ENCODE measurements at places on chromosomes 1 and 21.

DNA sequence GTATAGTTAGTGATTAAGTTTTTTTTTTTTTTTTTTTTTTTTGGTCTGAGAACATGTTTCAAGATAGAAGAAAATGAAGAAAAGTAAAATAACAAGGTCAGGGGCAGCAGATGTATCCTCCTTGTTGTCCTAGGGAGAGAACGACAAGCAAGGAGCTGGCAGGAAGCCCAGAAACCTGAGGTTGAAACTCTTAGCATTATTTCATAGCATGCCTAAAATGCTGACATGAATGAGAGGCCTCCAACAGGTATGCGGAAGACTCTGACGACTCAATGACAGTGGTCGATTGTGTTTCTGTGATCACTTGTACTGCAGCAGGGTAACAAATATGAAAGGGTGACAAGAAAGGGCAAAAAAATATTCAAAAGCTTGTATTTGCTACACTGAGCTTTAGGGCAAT lies 415.9 kb downstream of the PLA2G4A start:
- no peak for DNase-seq

DNA sequence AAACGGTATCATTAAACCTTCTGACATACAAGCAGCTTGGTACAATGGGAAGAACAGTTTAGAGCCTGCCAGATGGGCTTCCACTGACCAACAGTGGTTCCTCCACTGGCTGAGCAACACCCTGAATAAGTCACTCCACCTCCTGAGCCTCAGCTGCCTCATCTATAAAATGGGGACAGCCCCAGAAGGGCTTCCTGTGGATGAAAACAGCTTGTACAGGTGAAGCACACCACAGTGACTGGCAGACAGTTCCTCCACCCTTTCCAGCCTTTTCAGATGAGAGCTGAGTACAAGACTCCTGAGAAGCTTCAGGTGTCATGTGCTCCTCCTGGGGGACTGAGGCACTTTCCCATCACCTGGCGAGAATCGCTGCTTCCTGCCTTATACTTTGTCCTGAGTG lies 2.1 kb downstream of the CAPZB start:
- DNase-seq: no peak

- no peak for DNase-seq
Observed at GRCh38 chr1:59391212-59392179, 94.6 kb downstream of the FGGY start.

- DNase-seq: no peak
Observed at GRCh38 chr1:221172841-221173240, 293.6 kb downstream of the HLX start.

GRCh38 chr1:213371847-213372619 lies 321.0 kb downstream of the RPS6KC1 start:
- DNase-seq: no peak

DNA sequence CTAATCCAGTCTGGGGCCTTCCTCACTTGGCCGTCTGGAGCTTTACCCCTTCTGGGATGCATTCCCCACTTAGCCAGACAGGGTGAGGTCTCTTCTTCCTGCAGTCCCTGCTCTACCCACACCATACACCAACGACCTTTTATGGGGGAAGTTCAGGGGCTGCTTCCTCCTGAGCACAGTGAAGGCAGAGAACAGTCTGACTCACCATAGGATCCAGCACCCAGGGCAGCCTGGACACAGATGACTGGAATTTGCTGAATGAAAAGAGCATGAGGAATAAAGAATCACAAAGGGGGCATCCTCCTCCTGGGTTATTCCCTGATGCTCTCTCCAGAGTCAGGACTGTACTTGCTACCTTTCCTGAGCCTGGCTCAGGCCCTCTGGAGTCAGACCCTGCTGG lies 4.6 kb upstream of the FOXE3 start:
- DNase-seq: no peak

DNA sequence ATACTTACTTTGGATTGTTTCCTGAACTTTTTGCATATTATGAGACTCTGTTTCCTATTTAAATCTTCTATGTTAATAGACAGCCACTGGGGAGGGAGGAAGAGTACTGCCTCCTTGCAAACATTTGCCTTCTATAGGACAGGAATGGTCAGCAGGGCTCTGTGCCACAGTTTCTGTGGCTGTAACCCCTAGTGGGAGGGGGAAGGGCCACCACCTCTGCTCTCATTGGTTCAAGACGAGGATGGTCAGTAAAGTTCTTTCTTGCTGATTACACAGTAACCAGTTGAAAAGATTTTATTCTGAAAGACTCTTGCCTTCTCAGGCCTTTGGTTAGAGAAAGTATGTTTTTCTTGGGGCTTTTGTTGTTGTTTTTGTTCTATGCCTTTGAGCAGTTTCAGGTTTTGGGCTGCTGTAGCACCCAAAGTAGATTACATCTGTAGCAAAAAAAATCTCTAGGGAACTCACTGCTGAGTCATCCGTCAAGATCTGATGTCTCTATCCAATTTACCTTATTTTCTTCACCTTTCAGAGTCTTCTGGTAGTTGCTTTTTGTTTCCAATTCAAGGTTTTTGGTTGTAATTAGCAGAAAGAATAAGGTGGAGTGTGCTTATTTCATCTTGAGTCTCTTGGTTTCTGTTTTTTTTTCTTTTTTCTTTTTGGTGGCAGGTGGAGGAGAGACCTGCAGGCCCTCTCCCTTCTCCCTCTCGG lies 23.1 kb downstream of the SLC35A3 start:
- DNase-seq: no peak

- DNase-seq: no peak
Observed at GRCh38 chr1:53545663-53546408, 86.6 kb downstream of the DMRTB1 start.

GRCh38 chr21:45809421-45809820 lies 165.9 kb downstream of the PCBP3 start:
- DNase-seq: no peak

DNA sequence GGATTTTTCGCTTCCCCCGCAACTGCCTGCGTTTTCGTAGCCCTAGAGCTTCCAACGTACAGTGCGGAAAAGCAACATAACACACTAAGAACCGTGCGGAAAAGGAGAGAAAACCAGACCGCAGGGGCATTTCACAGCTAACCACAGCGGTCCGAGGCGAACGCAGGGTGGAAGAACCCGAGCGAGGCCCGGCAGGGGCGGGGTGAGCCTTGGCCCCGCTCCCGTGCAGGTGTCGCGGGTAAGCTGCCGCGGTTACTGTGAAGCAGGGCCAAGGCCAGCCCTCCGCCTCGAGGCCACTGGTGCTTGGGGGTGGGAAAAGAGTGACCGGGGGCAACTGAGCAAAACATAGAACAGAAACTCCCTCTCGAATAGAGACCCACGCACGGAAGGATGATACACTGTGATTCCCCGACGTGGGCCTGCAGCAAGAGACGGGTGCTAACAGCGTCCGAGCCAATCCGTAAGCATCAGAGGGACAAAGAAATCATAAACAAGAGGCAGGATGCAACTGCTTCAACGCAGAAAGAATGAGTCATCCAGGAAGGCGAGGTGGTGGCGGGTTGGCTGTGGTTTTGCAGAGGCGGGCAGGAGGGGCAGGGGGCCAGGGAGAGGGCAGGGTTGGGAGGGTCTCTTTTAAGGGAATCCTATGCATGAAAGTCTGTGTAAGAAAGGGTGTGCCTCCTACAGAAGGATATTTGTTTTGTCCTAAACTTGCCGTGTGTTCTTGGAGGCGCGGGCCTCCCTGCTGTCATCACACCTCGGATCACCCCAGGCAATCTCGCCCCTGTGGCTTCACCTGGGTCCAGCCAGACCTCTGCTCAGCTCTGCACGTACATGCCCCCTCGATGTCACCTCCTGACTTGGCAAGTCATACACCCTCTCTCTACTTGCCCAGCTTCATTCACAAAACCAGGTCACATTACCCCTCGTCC lies 7.3 kb downstream of the GNG4 start:
- peak; percentile 47 for DNase-seq

GRCh38 chr1:204445860-204446412 lies 34.3 kb upstream of the PPP1R15B start:
- peak; percentile 34 for DNase-seq

DNA sequence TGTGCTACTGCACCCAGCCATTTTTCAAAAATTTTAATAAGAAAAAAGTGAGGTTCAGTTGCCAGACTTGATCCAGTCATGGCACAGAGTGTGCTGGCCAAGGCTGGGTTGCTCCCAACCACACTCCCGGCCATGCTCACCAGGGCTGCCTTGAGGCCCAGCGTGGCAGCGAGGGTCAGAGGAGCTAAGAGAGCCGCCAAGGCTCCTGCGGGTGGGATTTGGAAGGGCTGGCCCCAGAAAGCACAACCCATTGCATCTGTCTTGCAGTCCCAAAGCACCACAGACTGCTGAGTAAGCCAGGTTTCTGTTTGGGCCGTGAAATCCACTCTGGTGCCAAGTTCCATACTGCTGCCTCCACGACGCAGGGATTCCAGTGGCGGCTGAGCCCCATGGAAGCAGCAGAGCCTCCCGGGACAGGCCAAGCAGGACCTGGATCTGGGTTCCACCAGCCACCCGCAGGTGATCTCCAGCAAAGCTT lies 22.6 kb downstream of the ZBTB17 start:
- DNase-seq: no peak

GRCh38 chr21:27407271-27407670 lies 440.4 kb upstream of the ADAMTS5 start:
- DNase-seq: no peak

GRCh38 chr1:214824763-214825162 lies 221.8 kb downstream of the CENPF start:
- no peak for DNase-seq

DNA sequence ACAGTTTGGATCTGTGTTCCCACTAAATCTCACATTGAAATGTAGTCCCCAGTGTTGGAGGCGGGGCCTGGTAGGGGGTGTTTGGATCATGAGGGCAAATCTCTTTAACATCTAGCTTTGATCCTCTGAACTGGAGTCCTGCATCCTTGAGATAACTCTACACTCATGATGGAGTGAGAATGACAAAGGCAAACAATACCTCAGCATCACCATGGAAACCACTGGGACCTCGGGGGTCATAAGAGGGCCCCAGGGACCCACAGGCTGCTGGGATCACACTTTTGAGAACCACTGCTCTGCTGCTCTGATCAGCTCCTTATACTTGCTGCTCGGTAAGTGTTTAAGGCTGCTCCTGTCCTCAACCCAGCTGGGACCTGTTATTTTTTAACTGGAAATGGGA lies 13.4 kb upstream of the OBSCN start:
- no peak for DNase-seq

- no peak for DNase-seq
Observed at GRCh38 chr1:203306965-203307541, 1.7 kb downstream of the BTG2 start.

- no peak for DNase-seq
Observed at GRCh38 chr21:16476056-16476825, 746.5 kb downstream of the USP25 start.

DNA sequence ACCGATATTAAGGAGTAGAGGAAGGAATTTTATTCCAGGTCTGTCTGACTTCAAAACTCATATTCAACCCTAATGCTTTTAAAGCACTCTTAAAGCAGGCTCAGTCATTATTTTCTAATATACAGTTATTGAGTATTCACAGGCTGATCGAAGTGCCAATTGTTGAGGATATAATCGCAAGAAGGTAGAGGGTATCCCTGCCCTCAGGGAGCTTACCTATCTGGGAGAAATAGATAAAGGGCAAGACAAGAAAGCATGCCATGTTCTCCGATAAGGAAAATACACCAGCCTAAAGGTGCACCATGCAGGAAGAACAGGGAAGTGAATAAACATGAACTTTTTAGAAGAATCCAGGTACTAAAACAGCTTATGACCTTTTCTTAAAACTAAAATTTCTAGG lies 361.2 kb downstream of the SMYD3 start:
- no peak for DNase-seq

GRCh38 chr1:202571719-202572339 lies 138.4 kb downstream of the SYT2 start:
- no peak for DNase-seq

GRCh38 chr21:33418691-33419090 lies 15.5 kb downstream of the IFNGR2 start:
- DNase-seq: no peak

GRCh38 chr1:161096015-161096414 lies 2.1 kb upstream of the KLHDC9 start:
- DNase-seq: no peak

- no peak for DNase-seq
Observed at GRCh38 chr21:43917515-43918384, 52.7 kb downstream of the AGPAT3 start.

GRCh38 chr1:226111883-226112261 lies 49.4 kb downstream of the H3-3A start:
- DNase-seq: no peak

GRCh38 chr1:161890574-161890973 lies 124.5 kb downstream of the ATF6 start:
- DNase-seq: no peak

GRCh38 chr1:220038640-220039039 lies 7.7 kb downstream of the EPRS1 start:
- no peak for DNase-seq

DNA sequence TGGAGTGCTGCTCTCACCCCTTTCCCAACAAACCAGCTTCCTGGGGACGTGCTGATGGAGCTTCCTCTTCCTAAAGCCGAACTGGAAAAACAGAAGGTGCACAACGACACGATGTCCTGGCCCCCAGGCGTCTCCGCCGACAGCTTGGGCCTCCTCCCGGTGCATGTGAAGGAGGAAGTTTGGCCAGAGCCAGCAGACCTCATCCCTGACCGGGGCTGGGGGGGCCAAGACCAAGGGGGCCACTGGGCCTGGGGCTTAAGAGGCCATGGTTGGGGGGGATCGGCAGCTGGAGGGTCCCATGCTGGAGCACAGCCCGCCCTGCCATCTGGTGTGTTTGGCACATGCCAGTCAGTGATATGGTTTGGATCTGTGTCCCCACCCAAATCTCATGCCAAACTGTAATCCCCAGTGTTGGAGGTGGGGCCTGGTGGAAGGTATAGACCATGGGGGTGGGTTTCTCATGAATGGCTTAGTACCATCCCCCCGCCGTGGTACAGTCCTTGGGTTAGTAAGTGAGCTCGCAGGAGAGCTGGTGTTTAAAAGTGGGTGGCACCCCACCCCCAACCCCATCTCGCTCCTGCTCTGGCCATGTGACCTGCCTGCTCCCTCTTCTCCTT lies 6.4 kb downstream of the HES4 start:
- no peak for DNase-seq

GRCh38 chr21:43972850-43973633 lies 39.1 kb upstream of the TRAPPC10 start:
- no peak for DNase-seq

GRCh38 chr1:50232336-50232735 lies 123.6 kb downstream of the ELAVL4 start:
- no peak for DNase-seq

- no peak for DNase-seq
Observed at GRCh38 chr1:170765712-170766330, 101.9 kb downstream of the PRRX1 start.

DNA sequence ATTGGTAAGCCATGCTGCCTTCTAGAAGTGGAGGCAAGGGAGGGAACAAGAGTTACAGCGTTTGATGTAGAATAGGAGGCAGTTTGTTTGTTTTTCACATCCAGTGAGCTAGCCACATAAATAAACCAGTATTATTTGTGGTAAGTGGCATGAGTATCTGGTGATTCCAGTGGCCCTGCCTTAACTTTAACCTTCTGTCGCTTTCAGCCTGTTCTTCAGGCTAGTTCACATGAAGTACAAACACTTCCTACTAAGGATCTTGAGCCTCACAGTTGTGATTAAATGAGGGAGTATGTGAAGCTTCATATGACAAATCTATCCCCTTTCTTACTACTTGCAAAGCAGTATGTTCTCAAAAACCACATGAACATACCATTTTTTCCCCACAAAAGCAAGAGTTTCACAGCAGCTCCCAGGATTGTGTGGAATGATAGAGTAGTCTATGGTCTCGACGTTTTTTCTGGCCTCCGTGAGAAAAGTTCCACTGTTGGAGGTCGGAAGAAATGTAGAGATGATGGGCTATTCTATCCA lies 59.5 kb downstream of the PHACTR4 start:
- no peak for DNase-seq
